Activated T-cell treated with anti-CD3 and anti-CD28 coated beads for 4 hours (primary cell): ENCODE measurements at places on chromosomes 3 and 15.

DNA sequence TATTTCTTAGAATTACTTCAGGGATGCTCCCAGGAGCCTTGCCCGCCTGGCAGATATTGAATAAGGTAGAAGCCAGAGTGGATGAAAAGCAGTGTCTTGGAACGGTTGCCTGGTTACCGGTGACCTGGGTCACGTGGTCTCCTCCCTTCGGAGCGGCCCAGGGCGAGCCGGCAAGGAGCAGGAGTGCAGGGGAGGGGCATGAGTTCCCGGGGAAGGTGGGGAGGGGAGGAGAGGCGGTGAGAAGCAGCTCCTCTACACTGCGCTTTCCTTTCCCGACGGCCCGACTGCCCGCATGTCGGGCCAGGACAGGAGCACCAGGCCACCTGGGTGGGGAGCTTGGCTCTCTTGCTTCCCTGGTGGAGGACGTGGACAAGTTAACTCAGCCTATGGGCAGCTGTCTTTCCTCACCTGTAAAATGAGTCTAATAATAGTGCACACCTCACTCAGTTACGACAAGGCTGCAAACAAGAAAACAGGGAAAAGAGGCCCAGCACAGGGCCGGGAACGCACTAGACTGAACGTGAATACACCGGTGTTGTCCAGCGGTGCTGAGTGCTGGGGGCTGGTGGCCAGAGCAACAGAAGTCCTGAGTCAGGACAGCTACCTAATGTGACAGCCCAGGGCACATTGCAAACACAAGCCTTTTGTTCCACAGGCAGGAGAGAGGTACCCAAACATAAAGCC lies 198.3 kb downstream of the ADAMTS9 start:
- DNase-seq: no peak

GRCh38 chr3:143832433-143832832 lies 15.8 kb downstream of the SLC9A9 start:
- no peak for DNase-seq

DNA sequence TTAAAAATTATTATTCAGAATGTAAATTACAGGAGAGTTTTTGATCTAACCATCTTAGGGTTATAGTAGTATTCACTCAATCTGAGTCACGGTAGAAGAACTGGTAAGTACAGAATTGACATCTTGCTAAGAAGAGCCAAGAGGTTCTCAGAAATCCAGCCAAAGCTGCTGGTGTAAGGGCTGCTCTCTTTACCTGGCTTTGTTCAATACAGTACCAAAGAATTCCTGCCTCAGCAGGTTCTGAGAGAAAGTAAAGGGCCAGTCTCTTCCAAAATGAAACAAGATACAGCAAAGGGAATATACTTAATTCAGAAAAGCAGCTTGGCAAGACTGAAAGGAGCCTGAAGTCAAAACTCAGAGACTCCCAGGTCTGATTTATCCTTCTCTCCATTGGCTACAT lies 193.1 kb downstream of the TNIK start:
- DNase-seq: no peak

- DNase-seq: no peak
Observed at GRCh38 chr15:101805605-101806345, 2.5 kb downstream of the OR4F6 start.

- DNase-seq: no peak
Observed at GRCh38 chr3:57309769-57310360, 17.4 kb upstream of the ASB14 start.

GRCh38 chr3:64176461-64176996 lies 48.7 kb downstream of the PRICKLE2 start:
- no peak for DNase-seq

GRCh38 chr3:71225951-71226564 lies 357.5 kb downstream of the FOXP1 start:
- no peak for DNase-seq

DNA sequence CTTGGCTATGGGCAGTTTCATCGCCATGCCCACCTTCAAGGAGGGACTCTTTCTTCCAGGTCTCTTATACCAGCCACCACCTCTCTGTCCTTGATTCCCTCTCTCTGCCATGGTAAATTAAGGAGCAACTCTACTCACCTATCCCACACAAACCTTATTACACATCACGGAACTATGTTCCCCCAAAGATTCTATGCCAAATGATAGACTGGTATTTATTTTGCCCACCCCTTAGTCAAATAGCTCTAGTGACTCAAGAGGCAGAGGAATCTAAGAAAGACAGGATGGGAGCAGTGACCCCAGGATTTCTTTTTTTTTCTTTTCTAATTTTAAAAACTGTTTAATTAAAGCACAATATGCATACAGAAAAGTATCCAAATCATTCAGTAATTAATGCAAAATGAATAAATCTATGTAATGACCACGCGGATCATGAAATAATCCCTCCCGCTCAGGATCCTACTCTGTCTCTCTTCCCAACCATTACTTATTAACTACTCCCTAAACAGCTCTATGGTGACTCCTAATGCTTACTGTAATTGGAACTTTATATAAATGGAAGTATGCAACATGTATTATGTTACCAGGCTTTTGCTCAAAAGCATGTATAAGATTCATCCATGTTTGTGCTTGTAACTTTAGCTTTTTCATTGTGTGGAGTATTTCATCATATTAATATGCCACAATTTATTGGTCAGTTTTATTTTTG lies 410.8 kb upstream of the RASGRP1 start:
- no peak for DNase-seq

DNA sequence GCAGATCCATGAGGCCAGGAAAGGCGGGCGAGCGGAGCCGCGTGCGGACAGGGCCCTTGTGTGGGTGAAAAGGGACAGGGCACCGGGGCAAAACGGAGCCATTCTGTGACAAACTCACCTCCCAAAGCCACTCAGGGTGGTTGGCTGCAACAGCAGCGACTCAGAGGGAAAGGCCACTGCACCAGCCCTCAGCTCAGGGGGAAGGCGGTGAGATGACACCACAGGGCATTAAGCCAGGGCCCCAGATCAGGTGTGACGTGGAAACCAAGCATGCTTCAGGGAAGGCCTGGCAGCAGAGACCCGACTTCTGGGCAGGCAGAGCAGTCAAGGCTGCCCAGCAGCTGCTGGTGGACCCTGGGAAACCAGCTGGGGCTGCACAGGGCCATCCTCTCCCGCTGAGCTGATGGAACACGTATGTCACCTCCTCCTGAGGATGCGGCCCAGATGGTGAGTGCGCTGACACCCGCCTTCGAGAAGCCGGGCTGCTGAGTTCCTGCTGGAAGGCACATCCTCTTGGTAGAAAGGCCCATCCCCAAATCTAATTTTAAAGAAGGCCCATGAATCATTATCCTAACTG lies 82.3 kb downstream of the CHSY1 start:
- DNase-seq: no peak

DNA sequence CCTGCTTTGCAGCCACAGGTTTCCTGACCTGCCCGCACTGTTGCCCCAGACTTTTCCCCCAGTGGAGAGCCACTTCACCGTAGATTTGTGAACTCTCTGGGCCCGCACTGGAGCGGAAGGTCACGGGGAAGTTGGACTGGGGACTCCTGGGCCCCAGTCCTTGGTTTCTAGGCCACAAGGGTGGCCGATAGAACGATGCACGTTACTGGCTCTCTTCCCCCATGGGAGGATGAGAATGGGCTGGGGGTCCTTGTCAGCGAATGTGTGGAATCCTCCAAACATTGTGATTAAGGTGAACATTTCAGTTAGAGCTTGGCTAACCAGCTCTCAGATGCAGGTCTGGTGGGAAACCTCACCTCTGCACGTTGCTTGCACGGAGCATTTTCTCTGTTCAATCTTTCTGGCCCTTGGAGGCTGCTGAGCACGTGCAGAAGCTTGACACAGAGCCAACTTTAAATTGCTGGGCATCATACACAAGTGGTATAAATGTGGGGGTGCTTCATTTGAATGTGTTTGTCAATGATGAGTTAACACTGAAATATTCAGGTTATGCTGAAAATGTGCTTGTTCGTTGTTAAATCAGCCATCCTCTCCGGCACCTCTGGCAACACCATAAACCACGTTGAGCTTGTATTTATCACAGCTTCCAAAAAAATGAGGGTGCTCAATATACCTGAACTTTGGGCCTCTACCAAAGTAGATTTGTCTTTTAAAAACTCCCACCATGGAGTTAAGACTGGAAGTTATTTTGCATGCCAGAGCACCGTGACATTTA lies 976 bp downstream of the DIS3L start:
- DNase-seq: peak; percentile 21

DNA sequence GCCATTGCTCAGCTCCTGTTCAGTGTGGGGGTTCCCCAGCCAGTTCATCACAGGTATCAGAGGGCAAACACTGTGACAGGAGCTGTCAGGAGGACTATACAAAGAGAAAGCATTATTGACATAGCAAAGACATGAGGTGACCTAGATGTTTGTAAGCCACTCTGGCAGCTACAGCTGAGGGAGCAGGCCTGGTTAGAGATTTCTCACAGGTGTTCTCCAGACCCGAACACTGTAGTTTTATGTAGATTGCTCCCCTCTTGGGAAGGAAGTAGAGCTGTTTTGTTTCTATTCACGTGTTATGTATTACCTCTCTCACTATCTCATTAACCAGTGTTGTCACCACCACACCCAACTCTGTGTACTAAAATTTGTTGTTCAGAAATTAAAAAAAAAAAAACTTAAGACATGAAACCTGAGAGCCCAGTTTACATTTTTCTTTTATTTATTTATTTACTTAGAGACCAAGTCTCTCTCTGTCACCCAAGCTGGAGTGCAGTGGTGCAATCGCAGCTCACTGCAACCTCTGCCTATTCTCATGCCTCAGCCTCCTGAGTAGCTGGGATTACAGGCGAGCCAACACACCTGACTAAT lies 123.7 kb downstream of the RBPMS2 start:
- peak; percentile 21 for DNase-seq
